ENCODE measurements at places on chromosomes 3 and 15. TPM values are rescaled to one million over a fixed set of nuclear protein-coding genes. Genes with fewer than 3 reads are reported as not detected.

Gene NR2E3
- polyA plus RNA-seq: not detected

Gene PARP15
- polyA plus RNA-seq: not detected

Gene PLS1
- 0.31 TPM for polyA plus RNA-seq

Gene SMCO1
- polyA plus RNA-seq: not detected

Gene SLC22A13
- polyA plus RNA-seq: 0.16 TPM

Gene CSTA
- polyA plus RNA-seq: not detected

Gene TRPM1
- not detected for polyA plus RNA-seq

Gene LSAMP
- 89.6 TPM for polyA plus RNA-seq

Gene SPRED1
- polyA plus RNA-seq: 9.4 TPM

Gene LRRC31
- polyA plus RNA-seq: not detected

Gene HTD2
- polyA plus RNA-seq: 23.2 TPM

Gene SLC28A2
- polyA plus RNA-seq: not detected

Gene OGG1
- polyA plus RNA-seq: 34.4 TPM

Gene ISLR
- not detected for polyA plus RNA-seq

Gene APOD
- not detected for polyA plus RNA-seq

Gene ASTE1
- polyA plus RNA-seq: 2.0 TPM

Gene LRTM1
- polyA plus RNA-seq: not detected

Gene SCN10A
- polyA plus RNA-seq: not detected

Gene TEX55
- not detected for polyA plus RNA-seq

Gene RPL39L
- 9.8 TPM for polyA plus RNA-seq

Gene PIK3CA
- polyA plus RNA-seq: 15.2 TPM

Measured in neural cell (in vitro differentiated cells).